ENCODE measurements at places on chromosomes 7 and 10. TPM values are rescaled to one million over a fixed set of nuclear protein-coding genes. Genes with fewer than 3 reads are reported as not detected.

EFCAB10 gene
- total RNA-seq: not detected

DDC gene
- not detected for total RNA-seq

HYCC1 gene
- total RNA-seq: 264 TPM

SPAM1 gene
- not detected for total RNA-seq

C10orf67 gene
- total RNA-seq: not detected

JCAD gene
- 27.9 TPM for total RNA-seq

POLR2J2 gene
- total RNA-seq: 11.4 TPM

HGF gene
- 194 TPM for total RNA-seq

Measured in fibroblast of the aortic adventitia (primary cell).